Heart left ventricle (tissue), 16 donors: ENCODE measurements at places on chromosomes 1 and 21.
A peak's percentile ranks its signal among the peaks of the same experiment; 100 is the strongest.

GRCh38 chr1:246000638-246001015, 506.5 kb downstream of the SMYD3 start:
- DNase-seq = no peak

- DNase-seq = no peak
These were observed 103.0 kb upstream of the VAV3 start for GRCh38 chr1:108067884-108068540.

- no peak for DNase-seq
These were observed 178.2 kb downstream of the ADGRL2 start for GRCh38 chr1:81978945-81979344.

- no peak for DNase-seq
These were observed 42.6 kb downstream of the DNM3 start for GRCh38 chr1:171883849-171884248.

GRCh38 chr1:41615981-41616380, 131.5 kb upstream of the EDN2 start:
- DNase-seq = no peak

- DNase-seq = no peak
These were observed 29.8 kb downstream of the CD48 start for GRCh38 chr1:160681891-160682140.

DNA sequence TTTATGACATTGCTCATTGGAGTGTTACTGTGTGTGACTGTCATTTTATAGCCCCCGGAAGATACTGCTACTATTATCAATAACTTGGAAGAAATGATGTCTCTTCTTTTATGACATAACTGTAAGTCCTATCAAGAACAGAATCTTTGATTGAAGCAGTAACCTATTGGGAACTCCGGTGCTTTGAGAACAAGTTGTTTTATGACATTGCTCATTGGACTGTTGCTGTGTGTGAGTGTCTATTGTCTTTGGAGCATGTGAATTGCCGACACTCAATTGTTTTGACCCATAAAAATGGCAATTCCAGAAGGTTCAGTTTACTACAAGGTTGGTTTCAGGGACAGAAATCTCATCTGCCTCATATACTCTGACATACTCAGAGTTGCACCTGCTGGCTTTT, 8.0 kb downstream of the KCNK1 start:
- no peak for DNase-seq

DNA sequence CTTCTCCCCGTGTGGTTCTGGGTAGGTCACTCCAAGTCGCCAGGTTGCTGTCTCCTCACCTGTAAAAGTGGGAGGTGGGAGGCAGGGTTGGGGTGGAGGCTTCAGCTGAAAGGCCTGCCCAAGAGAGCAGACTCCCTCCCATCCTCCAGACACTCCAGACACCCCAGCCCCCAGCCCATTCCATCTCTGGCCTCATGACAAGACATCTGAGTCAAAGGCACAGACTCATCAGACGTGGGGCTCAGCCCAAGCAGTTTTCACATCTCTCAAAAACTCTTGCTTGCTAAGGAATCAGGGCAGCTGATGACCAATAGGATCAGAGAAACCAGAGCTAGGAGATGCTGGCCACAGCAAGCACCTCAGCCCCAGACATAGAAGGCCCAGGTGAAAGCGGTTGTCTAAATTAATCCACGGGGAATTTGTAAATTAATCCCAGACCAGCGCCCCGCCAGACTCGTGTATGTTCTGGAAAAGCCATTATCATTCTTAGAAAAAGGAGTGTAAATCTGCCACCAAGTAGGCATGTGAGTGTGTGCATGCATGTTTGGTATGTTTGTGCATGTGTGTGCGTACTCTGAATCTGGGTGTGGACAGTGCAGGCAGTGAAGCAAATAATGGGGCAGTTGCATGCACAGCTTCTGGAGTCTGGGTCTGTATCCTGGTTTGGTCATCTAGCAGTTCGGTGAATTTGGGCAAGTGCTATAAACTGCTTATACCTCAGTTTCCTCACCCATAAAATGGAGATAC, 55.2 kb downstream of the KCND3 start:
- DNase-seq = no peak

GRCh38 chr1:31248276-31248675, 8.6 kb upstream of the NKAIN1 start:
- no peak for DNase-seq

- no peak for DNase-seq
These were observed 61.6 kb downstream of the NME7 start for GRCh38 chr1:169305948-169306347.

GRCh38 chr1:239511875-239512274, 125.5 kb downstream of the CHRM3 start:
- DNase-seq = no peak

GRCh38 chr1:234771642-234772344, 161.8 kb upstream of the IRF2BP2 start:
- DNase-seq = no peak

DNA sequence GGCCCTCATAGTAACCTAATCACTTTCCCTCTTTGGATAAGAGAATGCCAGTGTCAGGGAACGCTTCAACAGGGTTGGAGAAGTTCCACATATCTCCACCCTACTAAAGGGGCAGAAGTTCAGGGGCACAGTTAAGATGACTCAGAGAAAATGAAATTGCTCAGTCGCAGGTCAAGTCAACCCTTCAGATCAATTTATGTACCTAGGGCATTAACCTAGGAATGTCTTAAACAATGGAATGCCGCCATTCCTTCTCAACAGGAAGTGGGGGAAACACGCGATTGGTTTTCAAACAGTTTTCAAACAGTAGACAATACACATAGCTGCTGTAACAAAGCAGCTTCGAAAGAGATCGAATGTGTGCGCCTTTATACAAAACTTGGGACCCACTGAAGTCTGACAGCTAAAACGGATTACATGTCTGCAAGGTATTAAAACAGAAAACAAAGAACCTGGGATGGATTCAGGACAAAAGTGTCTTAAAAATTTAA, 897 bp downstream of the SLC25A24 start:
- no peak for DNase-seq

DNA sequence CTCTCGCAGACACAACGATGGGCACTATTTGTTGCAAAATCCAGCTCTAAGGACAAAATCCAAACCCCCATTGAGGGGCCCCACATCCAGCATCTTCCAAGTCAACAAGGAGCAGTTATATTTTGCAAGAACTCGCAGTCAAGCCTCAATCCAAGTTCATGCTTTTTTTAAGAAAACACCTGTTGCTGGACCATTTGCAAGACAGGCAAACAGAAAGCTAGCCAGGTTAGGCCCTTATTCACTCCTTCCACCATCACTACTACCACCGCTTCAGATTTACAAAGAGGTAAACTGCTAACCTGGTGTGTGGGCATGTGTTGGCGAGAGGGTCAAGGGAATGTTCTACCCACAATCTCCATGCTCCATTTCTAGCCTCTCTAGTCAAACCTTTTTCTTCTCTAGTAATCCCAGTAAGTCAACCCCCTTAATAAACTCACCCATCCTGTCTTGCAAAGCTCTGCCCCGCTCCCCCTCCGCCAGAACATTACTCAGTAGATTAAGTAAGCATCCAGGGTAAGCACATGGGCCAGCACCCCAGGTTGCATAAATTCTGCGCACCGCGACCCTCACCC, 703 bp downstream of the ERI3 start:
- no peak for DNase-seq

- no peak for DNase-seq
These were observed 1.0 kb upstream of the EFNA1 start for GRCh38 chr1:155126556-155127104.

DNA sequence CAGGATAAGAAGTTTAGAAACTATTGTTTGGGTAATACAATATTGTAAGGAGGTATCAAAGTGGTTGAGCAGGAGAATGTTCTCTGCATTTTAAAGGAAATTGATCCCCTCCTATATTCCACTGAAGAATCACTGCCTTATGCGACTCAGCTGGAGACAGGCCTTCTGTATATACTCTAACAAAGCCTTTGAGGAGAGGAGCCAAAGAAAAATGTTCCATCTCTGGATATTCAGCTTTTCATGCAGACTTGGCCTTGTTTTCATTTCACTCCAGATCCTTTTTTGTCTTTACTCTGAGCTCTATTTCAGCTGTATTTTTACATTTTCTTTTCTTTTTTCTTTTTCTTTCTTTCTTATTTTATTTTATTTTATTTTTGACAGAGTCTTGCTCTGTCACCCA, 42.1 kb upstream of the S1PR1 start:
- no peak for DNase-seq

DNA sequence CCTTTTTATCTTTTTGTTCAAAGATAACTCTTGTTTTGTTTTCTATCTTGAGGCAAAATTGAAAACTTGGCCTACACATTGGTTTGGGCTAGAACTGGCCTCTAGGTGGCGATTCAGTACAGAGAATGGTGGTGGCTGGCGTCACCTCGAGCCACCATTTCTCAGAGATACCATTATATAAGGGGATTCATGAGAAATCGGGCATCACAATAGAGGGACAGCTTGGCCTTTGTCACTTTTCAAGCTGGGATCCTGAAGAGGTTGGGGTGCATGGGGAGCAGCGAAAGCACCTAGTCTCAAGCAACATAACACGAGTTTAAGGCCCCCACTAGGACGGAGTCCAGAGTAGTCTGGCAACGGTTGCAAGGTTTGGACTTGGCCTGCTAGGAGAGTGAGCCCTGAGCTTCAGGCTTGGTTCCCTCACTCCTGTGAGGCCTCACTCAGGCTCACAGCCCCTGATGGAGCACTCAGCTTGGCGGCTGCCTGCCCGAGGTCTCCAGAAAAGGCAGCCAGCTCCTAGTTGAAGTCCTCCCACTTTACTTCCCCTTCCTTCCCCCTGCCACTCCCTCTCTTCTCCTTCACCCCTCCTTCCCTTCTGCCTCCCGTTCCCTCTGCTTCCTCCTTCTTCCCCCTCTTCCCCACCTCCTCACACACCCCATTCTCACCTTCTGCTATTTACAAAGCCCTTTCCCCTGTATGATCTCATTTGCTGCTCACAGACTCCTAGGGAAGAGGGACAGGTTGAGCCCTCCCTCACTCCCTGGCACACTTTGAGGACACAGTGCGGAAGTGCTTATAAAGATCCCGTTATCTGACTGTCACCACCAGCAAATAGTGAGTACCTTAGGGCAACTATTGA, 67.8 kb downstream of the LRIG2 start:
- DNase-seq = peak; percentile 41

GRCh38 chr1:180343921-180344769, 114.1 kb downstream of the LHX4 start:
- no peak for DNase-seq

- peak; percentile 69 for DNase-seq
These were observed 39.4 kb downstream of the ABCG1 start for GRCh38 chr21:42258150-42258884.

DNA sequence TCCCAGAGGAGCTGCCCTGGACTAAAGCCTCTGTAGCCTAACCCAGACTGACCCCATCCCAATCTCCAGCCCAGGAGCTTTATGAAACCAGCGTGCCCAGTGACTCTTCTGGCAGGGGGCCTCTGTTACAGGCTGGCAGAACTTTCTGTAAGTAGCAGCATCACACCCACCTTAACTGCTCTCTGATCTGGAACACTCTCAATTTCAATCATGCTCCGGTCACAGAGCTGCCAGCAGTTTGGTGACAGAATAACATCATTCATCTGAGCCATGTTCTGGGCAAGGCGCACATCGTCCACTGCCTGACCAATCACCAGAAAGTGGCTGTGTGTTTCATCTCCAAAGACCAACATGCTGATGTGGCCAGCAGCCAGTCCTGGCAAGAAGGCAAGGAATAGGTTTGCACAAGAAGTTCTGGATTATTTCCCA, 14.7 kb downstream of the ADCY10 start:
- DNase-seq = peak; percentile 15

GRCh38 chr1:225460737-225461532, 33.1 kb upstream of the LBR start:
- no peak for DNase-seq

DNA sequence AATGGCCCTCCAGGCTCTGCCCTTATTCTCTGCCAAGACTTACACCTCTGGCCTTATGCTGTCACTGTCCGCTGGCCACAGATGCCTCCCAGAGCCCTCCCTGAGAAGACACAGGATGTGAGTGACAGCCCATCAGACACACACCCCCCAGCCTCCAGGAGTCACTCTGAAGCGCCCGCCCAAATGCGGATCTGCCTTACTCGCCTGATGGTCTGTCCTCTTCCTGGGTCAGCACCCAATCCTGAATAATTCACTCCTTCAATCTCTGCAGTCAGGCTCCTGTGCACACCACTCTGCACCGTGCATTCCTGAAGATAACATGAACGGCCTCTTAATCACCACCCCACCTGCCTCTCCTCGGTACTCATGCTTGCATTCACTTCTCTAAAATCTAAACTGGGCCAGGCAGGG, 14.7 kb downstream of the CLSTN1 start:
- DNase-seq = no peak
